ENCODE measurements at places on chromosomes 13 and 19. TPM values are rescaled to one million over a fixed set of nuclear protein-coding genes. Genes with fewer than 3 reads are reported as not detected.

DNA sequence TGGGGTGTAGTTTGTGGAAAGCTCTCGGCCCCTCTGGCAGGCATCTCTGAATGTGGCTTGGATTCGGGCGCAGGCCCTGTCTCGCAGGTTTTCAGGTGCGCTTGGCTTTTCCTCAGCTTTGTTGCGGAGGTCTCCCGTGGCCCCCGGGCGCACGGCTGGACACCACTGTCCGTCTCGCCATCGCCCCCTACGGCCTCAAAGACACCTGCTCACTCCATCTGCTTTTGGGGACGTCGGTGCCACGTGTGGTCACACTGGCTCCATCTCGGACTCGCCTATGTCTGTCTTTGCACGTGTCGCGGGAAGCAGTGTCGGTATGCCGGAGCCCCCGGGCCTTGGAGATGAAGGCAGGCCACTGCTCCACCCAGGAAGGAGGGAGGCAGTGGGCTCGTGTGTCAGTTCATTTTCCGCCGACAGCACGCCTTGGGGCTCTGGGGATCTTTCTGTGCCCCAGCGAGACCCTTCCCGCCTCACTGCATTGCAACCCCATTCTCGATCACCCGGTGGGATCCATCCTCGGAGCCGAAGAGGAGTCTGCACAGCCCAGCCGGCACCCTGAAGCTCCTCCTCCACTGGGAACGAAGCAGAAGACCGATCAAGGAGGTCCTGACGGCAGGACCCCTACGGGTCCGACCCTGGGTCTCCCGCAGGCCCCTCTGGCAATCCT, 42.1 kb downstream of the ZNF146 start:
- no peak for DNase-seq

GRCh38 chr19:4108767-4109625, 14.9 kb downstream of the MAP2K2 start:
- no peak for DNase-seq

- DNase-seq = no peak
These were observed 620 bp downstream of the CRTC1 start for GRCh38 chr19:18683958-18684641.

- no peak for DNase-seq
These were observed 1.4 kb downstream of the NLRP2 start for GRCh38 chr19:54967611-54968010.

Gene DNASE2
- 13.7 TPM for total RNA-seq
